ENCODE measurements at places on chromosomes 11 and 22. TPM values are rescaled to one million over a fixed set of nuclear protein-coding genes. Genes with fewer than 3 reads are reported as not detected.

SRSF8 gene
- 7.6 TPM for total RNA-seq

KDELR3 gene
- 250 TPM for total RNA-seq

CCDC15 gene
- 1.5 TPM for total RNA-seq

- no peak for DNase-seq
These were observed 68.0 kb downstream of the PGR start for GRCh38 chr11:101061606-101062005.

DNA sequence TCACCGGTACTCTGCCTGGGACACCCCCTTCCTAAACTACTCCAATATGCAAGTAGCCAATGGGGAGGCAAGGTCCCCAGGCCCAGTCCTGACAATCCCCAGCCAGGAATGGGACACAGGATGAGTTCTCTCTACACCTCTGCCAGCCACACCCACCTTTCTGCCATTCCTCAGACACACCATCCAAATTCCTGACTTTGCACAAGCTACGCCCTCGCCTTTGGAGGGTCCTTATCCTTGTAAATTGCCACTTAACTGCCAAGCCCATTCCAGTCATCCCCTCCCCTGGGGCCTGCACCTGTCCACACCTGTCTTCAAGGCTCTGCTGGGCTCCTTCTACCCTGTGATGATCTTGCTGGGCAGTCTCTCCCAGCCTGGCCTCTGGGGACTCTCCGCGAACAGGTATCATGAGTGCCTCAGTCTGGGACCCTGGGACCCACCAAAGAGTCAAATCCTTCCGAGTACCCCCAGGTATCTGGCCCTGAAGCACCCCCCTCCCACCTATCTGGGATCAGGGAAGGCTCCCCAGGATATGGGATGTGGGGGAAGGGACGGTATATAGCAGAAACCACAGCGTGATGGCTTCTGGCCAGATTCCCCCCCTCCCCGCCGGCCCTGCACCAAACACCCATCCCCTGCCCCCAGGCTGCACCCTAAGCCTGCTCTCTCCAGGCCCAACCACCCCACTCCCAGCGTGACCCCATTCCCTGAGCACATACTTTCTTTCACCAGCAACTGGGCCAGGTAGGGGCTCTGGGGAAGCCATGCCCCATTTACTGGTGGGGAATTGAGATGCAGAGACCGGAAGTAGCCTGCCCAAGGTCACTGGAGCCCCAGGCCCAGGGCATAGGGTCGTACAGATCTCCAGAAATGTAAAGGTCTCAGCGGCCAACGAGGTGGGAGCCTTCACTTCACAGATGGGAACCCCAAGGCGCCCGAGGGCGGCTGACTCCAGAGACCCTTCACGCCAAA is 806 bp downstream of the ARAP1 start:
- DNase-seq = no peak

DNA sequence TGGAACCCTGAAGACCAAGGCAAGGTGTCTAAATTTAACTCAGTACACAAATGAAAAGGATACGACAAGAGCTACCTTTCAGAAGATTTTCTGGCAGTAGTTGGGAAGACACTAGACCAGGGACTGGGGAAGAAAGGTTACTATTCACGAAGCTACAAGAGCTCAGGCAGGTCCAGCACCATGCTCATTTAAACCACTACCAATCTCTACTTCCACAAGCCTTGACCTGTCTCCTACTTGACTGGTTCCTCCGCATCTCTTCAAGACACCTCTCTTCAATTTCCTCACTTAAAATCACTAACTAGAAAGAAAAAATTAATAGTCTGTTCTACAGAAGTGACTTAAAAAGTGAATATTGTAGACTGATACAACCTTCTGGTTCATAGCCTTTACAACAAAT is 22.9 kb downstream of the TCF20 start:
- DNase-seq = no peak

DNA sequence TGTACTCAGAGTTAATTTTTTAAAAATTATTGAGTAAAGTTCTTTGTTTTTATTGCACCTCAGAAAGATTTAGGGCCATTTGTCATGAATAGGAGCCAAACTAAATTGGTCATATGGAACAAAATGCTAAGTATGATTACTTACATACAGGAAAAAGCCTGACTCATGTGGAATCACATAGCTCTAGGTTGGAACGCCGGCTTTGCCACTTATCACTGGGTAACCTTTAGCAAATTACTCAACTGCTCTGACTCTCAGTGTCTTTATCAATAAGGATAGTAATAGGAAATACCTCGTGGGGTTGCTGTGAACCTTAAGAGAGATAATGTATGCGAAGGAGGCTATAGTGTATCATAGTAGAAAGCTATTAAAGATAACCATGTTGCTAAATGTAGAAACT is 638.5 kb downstream of the NELL1 start:
- DNase-seq = no peak

DNA sequence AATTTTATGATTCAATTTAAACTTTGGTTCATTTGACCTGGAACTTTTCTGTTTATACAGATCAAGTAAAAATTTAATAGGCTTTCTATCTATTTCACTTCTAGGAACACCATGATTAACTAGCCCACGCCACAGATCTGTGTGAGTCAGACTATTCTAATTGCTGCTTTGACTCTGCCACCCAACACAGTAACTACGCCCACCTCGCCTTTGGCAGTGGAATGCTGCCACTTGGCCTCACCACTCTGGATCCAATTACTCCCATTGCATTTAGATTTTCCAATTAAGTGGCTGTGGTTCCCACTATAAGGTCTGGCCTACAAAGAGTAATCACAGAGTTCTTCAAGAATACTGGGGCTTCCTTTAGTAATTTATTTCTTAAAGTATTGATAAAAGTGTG is 46.6 kb upstream of the LIN7C start:
- DNase-seq = no peak

GRCh38 chr11:115377882-115378296 is 126.3 kb downstream of the CADM1 start:
- DNase-seq = no peak

DNA sequence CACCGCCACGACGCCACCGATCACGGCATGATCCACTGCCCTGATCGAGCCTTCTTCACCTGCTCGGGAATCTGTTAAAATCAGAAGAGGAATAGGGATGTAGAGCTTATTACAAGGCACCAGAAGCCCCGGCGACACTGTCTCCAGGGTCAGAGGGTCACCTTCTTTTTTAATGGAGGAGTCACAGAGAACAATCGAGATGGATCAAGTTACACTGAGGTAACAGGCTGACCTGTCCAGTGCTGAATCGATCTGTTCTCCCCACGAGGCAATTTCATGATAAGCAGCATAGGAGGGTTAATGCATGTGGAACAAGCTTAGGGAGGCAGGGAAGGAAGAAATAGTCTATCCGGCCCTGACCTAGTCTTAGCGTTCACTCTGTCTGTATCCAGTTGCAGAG is 325.5 kb downstream of the CADM1 start:
- no peak for DNase-seq

DNA sequence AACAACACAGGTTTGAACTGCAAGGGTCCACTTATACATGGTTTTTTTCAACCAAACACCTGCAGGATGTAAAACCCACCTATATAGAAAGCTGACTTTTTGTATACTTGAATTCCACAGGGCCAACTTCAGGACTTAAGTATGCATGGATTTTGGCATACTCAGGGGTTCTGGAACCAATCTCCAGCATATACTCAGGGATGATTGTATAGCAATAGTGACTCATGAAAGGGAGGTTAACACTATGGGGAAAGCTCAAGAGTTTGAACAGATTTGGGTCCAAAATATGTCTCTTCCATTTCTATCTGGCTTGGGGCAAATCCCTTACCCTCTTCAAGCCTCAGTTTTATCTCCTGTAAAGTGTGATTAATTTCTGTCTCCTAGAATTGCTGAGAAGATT is 94.9 kb downstream of the MICAL2 start:
- DNase-seq = no peak

GRCh38 chr11:2135018-2135569 is 4.1 kb downstream of the IGF2 start:
- no peak for DNase-seq

- DNase-seq = no peak
These were observed 13.2 kb downstream of the HSD17B12 start for GRCh38 chr11:43693731-43694130.

GRCh38 chr11:31652528-31652927 is 143.0 kb downstream of the ELP4 start:
- no peak for DNase-seq

- DNase-seq = no peak
These were observed at the start of gene TMEM151A for GRCh38 chr11:66291706-66292542. Gene TMEM151A (plus strand): TSS chr11:66291894. CDS start chr11:66292014, 120 bp downstream.

DNA sequence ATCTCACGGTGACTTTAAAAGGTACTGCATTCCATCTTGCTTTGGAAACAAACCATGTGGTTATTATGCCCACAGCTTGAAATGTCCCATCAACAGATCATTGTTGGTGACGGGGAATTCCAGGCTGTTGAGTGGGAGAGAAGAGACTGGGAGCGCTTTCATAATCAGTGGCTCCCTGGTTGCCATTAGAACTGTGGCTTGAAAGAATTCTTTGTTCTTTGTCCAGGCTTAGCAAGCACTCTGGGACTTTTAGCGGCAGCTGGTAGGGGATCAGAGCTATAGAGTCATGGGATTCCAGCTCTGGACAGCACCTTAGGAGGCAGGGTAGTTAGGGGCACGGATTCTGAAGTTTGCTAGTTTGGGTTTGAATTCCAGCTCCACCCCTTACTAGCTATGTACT is 22.0 kb downstream of the MMP20 start:
- peak; percentile 66 for DNase-seq

- no peak for DNase-seq
These were observed 58.3 kb downstream of the AMOTL1 start for GRCh38 chr11:94826415-94826814.

DNA sequence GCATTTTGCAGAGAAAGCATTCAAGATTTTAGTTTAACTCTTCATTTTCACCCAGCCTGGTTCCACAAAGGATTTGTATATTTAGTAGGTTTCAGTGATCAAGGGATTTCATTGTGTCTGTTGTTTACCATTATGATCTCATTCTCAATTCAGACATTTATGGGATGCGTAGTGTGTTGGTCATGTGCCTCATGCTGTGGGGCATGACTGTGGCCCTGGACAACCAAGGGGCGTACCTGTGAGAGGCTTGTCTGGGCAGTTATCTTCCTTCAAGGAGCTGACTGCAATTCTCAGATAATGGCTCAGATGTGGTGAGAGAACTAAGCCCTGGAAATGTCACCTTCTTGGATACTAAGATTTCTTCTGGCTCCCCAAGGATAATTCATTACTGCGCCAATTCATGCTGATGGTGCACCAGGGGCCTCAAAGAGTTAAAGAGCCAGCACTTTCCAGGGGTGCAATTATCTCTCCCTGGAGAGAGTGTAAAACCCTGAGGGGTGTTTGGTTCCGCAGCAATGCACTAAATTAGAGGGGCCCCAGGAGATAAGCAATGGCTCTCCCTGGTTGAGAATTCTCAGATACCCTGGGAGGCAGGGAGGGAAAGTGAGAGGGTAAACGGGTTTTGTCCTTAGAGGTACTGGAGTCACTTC is 32.2 kb downstream of the SLC6A5 start:
- no peak for DNase-seq

- no peak for DNase-seq
These were observed 103.8 kb downstream of the EXT2 start for GRCh38 chr11:44199298-44199697.
